ENCODE measurements at places on chromosomes 5 and 9.

- peak; percentile 96 for DNase-seq
These were observed 95.4 kb upstream of the DAB2 start for GRCh38 chr5:39520232-39520572.

DNA sequence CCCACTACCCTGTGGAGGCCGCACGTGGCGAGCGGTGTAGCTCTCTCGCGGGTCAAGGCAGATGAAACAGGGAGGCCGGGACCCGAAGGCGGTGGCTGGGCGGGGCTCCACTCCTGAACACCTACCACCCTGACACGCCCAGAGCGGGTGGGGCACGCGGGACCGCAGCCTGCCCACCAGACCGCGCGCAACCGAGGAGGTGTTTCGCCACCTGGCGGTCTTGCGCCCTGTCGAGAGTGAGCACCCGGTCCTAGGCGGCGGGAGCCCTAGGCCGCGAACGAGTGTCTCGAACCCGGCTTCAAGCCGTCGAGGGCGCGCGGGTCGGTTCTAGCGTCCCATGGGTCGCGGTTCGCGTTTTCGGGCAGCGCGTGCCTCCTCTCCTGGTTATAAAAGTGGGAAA, 2.2 kb upstream of the EXOSC3 start:
- no peak for DNase-seq

GRCh38 chr9:91163773-91164471, 197.8 kb downstream of the AUH start:
- no peak for DNase-seq

GRCh38 chr5:161720460-161720859, 34.9 kb downstream of the GABRA6 start:
- DNase-seq = no peak

DNA sequence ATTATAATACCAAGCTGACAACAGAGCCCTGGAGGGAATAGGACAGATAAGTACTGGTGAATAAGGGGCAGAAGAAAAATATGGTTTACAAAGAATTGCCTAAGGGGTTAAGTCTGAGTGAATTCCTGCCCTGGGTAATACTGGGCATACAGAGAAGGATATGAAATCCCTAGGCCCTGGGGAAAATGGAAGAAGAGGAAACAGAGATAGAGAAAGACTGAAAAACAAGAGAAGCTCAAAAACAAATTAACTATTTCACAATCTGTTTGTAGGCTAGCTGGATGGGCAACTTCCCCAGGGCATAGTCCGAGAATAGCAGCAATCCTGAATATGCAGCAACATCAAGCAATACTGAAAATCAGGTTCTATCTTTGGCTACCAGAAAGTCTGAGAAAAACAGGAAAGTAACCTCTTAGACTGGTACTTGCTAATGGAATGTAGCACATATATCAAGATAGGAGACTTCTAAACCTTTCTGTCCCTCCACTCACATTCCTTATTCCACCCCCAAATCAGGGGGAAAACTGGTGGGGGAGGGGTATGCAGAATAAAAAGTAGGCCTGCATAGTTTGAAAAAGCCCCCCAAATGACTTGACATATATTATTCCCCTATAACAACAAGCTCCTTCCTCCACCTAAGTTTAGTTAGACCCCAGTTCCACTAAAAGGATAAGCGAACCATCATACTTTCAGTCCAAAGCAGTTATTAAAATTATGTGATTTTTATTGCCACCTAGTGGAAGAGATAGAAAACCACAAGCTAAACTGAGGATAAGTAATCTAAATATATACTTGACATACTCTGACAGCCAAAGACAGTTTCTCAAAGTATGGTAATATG, 20.6 kb downstream of the SLC38A9 start:
- DNase-seq = peak; percentile 79

GRCh38 chr9:90987566-90987965, 185.9 kb downstream of the SYK start:
- DNase-seq = no peak

DNA sequence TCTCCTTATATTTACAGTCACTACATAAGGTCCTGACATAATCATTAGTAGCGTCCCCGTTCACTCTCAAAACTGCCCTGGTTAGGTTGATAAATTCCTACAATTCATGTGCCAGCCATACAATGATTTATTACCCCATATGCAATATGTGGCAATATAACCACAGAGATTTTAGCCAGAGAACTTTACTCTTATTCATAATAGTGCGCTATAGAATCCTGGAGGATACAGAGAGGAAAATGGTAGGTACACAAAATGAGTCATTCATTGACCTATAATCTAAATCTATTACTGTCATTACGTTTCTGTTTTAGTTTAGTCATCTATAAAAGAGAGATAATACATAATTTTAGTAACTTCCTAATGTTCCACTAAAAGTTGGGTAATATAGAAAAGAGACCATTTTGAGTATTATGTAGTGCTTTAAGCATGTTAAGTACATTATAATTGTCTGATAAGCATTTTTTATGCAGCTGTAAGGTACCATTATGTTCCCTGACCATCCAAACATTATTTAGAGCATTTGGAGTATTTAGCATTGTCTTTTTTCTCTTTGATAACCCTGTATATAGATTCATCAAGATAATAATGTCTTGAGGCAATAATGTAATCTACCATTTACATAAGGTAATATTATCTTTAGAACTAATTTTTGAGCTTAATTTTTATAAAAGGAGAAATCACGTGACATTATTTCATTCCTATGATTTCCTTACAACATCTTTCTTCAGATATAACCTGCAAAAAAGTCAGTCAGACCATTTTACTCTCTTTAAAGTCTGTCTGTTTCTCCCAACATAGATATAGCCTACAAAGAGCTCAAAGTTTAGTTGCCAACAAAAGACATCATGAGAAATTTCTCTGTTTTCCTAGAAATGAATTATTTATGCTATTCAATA, 655.5 kb upstream of the ZNF608 start:
- peak; percentile 20 for DNase-seq

DNA sequence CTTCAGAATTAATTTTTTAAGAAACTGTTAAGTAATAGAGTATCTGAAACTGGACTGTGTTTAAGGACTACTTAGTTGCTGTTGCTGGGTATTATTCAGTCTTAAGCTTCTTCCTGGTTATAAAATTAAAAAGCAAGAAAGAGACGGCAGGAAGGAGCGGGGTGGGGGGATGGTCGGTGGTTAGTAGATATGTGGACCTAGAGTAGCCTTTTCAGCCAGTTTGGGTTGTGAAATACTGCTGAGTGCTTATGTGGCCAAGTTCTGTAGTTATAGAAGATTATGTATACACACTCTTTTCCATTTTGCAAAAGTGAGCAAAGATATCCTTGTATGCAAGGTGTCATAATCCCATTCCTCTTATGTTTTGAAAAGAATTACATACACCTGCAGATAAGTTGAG, 28.5 kb downstream of the TRIO start:
- peak; percentile 79 for DNase-seq

- DNase-seq = no peak
These were observed 366.5 kb downstream of the IRX1 start for GRCh38 chr5:3962113-3962512.

- peak; percentile 53 for DNase-seq
These were observed 142.1 kb downstream of the LHFPL2 start for GRCh38 chr5:78506261-78507024.

DNA sequence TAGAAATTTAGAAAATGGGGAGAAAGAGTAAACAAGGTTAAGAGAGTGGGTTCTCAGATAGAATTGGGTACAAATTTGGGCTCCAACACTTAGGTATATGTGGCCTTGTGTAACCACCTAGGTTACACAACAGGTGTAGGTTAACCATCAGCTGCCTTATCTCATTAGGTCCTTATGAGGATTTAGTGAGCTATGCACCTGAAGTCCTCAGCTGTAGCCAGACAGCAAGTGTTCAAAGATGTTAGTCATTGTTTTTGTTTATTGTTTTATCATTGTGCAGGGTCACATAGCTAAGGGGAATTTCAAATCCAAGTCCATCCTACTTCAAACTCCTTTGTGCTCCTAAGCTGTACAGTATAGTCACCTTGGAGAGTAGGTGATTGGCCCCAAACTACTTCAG, 970 bp upstream of the TRIM32 start:
- DNase-seq = no peak

- DNase-seq = peak; percentile 7
These were observed 15.5 kb downstream of the IRX4 start for GRCh38 chr5:1867114-1867814.

- no peak for DNase-seq
These were observed 31.2 kb downstream of the BNIP1 start for GRCh38 chr5:173175523-173175922.

DNA sequence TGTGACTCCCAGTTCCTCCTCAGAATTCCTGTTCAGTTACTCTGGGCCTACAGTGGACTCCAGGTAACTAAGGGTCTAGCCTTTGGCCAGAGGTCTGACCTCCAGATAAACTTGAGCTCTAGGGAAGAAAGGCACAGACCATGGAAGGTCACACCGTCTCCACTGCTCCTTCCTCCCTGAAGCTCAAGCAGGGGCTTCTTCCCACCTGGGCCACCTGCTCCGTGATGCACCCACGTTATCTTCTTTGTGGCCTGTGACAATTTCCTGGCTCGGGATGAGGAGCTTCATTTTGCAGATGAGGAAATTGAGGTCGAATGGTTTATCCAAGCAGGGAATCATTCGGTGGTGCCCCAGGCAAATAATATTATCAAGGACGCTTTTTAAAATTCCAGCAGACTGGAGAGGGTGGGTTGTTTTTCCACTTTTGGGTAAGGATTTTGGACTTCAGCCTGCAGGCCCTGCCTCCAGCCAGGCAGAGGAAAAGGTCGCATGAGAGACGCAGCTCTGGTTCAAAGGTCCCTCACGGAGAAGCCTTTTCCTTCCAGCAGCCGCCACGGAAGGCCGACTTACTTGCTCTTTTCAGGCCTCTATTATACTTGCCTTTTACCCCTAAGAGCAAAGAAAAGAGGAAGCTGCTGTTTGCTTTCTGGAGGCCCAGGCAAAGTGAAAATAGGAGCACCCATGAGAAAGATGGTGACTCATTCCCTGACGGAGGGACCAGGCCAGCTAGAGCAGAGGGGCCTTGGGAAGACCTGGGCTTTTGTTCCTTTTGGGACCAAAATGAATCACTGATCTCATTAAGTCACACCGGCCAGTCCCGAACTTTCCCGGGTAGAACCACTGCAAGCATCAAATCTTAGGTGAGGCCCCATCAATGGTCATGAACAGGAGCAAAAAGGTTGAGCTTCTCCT, 22.8 kb upstream of the DUSP1 start:
- peak; percentile 61 for DNase-seq

DNA sequence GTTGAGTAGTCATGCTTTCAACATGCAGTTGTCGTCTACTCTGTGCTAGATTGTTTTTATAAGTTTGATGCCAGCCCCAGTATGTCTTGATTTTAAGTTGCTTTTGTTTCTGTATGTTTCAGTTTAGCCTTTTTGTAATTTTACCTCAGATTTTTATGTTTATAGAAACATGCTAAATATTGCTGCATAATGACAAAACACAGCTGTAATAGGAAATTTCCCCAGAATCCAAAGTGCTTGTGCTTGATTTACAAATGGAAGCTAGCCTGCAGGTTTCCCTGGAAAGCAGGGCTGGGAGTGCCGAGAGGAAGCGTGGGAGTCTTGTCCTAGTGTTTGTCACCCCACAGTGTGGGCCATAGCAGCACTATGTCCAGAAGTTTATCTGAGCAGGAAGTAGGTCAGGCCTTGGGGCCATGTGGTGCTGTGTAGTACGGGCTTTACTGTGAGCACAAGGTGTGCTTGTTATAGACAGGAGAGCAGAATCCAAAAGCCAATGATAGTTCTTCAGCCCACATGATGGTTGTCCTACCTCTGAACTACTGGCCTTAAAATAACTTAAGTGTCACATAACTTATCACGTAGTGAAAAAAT, 100.0 kb upstream of the NREP start:
- peak; percentile 20 for DNase-seq

DNA sequence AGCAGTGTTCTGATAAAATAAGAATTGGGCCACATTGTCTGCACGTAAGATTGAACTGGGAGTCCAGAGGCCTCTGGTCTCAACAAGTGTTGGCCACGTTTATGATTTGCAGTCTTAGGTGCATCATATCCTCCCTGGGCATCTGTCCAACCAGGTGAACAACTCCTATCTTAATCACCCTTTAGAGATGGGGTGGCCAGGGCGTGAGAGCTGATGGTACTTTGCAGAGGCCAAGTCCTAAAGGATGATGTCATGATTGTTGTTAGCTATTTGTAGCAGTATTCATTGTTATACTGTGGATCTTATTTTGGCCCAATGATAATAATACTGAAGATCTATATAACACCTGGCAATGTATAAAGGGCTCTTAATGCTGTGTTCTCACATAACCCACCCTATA, 73.2 kb upstream of the RARS1 start:
- no peak for DNase-seq

- DNase-seq = peak; percentile 10
These were observed 772.7 kb downstream of the PRELID2 start for GRCh38 chr5:145062280-145063062.

- no peak for DNase-seq
These were observed 29.0 kb upstream of the PRR16 start for GRCh38 chr5:120435129-120435528.

GRCh38 chr9:111891910-111892499, 4.6 kb upstream of the UGCG start:
- no peak for DNase-seq

DNA sequence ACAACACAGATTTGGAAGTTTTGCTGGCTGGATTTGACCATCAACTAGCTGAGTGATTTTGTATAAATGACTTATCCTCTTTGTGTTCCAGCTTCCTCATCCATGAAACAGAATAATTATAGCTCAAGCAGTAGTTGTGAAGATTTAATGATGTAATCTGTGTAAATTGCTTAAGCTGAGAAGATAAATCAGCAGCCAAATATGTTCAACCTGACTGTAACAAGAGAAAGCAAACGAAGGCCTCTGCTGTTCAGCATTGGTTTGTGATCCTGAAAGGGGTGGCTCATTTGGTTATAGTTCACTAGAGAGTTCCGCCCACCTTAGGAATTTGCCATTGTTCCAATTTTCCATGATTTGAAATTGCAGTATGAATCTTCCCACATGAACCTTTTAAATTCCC, 75.7 kb upstream of the CCDC112 start:
- DNase-seq = peak; percentile 50

DNA sequence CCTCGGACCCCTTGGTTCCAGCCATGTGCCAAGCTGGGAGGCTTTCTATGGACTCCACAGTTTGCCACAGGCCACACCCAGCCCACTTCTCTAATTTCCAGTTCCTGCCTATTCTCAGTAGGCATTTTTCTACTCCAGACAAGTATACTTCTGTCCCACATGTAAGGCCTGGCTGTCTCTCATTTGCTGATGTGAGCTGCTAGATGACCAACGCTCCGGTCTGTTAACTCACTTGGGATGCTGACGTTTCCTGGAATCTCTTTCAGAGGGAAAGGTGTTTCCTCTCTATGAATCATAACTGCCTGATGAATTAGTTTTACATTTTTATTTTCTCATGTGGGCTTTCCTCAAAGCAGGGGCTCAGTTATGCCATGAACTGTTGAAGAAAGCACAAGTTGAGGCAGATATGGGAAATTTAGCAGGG, 36.3 kb downstream of the ERGIC1 start:
- peak; percentile 93 for DNase-seq

GRCh38 chr5:72151169-72151568, 43.9 kb downstream of the MAP1B start:
- no peak for DNase-seq

GRCh38 chr5:55923865-55924500, 70.8 kb downstream of the IL6ST start:
- no peak for DNase-seq
